ENCODE measurements at places on chromosomes 3 and 15. TPM values are rescaled to one million over a fixed set of nuclear protein-coding genes. Genes with fewer than 3 reads are reported as not detected.

DNA sequence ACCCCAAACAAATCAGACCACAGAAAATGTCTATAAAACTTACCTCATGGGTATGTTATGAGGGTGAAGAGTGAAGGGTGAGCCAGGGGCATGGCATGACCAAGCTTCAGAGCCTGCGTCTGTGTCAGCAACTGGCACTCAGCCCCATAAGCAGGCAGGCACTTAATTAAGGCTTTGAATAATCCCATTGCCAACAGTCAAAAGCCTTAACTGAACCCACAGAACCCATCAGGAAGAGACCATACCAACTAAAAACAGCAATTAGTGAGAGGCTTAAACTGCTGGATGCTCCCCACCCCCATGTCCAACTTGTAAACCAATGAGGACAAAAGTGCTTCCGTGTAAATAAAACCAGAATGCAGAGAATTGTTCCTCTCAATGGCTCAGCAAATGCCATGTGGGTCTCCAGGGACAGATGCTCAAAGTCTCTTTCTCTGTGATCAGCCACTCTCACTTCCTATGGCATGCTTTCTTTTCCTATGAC is 126.0 kb downstream of the MYLK start:
- H3K4me3 ChIP-seq: no peak overlapping the region
- no peaks in the 10 kb centered on the region for H3K27me3 ChIP-seq
- no peak for DNase-seq

- H3K4me1 ChIP-seq: peaks cover 20% of the 10 kb centered on the region
- H3K4me3 ChIP-seq: no peak overlapping the region
- peak; percentile 49 for DNase-seq
- H3K27ac ChIP-seq: peak overlapping the region; percentile 62
- H3K27me3 ChIP-seq: no peaks in the 10 kb centered on the region
- H3K36me3 ChIP-seq: peaks cover 4% of the 10 kb centered on the region
These were observed 107.0 kb downstream of the IGF2BP2 start for GRCh38 chr3:185717627-185718402.

- DNase-seq: peak; percentile 88
- H3K27ac ChIP-seq: no peak overlapping the region
- no peaks in the 10 kb centered on the region for H3K36me3 ChIP-seq
These were observed 438 bp downstream of the SHOX2 start for GRCh38 chr3:158105710-158106253.

DNA sequence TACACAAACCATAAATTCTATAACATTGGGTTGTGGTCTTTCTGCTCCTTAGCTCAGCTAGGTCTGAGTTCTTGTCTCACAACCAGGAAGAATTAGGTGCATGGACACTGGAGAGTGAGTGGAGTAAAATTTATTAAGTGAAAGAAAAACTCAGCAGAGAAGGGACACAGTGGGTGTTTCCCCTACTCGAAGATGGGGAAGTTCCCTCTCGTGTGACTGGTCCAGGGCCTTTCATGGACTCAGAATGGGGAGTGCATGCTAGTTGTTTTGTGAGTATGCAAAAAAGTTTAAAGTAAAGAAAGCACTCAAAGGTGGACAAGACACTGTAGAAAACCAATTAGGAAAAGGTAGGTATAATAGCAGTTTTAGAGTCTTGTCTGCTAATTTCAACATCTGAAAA is 215.5 kb upstream of the RORA start:
- no peaks in the 10 kb centered on the region for H3K27me3 ChIP-seq
- H3K4me3 ChIP-seq: no peak overlapping the region
- no peaks in the 10 kb centered on the region for H3K36me3 ChIP-seq
- no peaks in the 10 kb centered on the region for H3K4me1 ChIP-seq
- no peak overlapping the region for H3K27ac ChIP-seq

DNA sequence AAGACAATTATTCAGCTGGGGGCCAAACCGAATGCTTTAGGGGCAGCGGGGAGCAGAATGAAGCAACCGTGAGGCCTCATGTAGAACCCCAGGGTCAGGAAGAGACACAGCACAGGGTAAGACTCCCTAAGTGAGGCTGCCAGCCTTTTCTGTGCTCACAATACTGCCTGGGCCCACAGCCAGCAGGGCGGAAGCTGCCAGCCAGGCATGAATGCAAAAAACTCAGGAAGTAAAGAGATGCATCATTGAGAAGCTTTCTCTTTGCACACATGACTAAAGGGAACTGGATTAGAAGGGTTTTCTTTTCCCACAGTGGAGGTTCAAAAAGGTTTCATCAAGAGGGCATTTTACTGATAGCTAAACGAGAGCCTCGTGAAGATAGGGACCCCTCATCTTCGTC is 33.3 kb downstream of the CA12 start:
- DNase-seq: no peak
- H3K36me3 ChIP-seq: no peaks in the 10 kb centered on the region
- peaks cover 4% of the 10 kb centered on the region for H3K27me3 ChIP-seq
- H3K27ac ChIP-seq: no peak overlapping the region
- peaks cover 4% of the 10 kb centered on the region for H3K4me1 ChIP-seq

The SLC28A2 gene
- 4.4 TPM for total RNA-seq

The ECE2 gene
- total RNA-seq: 0.11 TPM

Measured in endodermal cell (in vitro differentiated cells).